Neural crest cell (in vitro differentiated cells): ENCODE measurements at places on chromosomes 6 and 20.

GRCh38 chr6:19354181-19354580 is 483.0 kb upstream of the ID4 start:
- H3K4me3 ChIP-seq, result no peak overlapping the region
- no peak overlapping the region for H3K27ac ChIP-seq
- H3K36me3 ChIP-seq, result peaks cover 3% of the 10 kb centered on the region
- H3K27me3 ChIP-seq, result no peaks in the 10 kb centered on the region

GRCh38 chr20:54654450-54654849 is 179.1 kb downstream of the DOK5 start:
- no peak overlapping the region for H3K27ac ChIP-seq
- H3K4me1 ChIP-seq, result peaks cover 31% of the 10 kb centered on the region
- no peak overlapping the region for H3K4me3 ChIP-seq
- no peaks in the 10 kb centered on the region for H3K36me3 ChIP-seq
- H3K27me3 ChIP-seq, result no peaks in the 10 kb centered on the region
- DNase-seq, result no peak

DNA sequence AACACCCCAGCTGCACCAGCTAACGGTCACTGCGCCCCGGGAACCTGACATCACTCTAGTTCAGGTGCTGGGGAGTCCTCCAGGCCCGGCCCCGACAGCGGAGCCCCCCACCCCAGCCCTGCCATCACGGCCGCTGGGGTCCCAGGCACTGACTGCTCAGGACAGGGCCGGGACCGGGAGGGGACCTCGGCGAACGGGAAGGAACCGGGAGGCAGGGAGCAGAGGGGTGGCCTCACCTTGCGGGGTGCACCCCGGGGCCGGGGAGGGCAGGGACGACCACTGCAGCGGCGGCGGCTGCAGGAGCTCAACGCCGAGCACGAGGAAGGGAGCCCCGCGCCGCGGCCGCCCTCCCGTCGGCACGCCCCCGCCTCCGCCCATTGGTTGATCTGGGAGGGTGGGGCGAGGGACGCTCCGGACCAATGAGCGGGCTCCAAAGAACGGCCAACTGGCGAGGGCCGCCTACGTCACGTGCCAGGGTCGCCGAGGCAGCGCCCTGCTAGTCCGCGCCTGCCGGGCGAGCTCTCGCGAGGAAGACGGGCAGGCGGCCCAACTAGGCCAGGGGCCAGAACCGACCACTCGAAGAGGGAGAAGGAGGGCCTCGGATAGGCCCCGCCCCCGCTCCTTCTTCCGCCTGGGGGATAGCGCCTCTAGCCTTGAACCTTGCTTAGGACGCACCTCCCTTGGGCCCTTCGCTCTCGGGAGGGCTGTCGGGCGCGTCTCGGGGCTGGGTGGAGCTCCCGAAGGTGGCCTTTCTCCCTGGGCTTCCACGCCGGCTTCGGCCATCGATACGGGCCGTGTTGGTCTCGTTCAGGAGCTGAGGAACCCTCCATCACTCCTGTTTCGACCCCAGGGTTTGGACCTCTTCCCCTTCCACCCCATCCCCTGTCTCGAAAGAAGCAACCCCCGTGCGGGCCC is at the start of gene ADISSP:
Gene ADISSP, minus strand, starts transcription at position 327 of the 915 bp plus-strand sequence. CDS start 7,653 bp downstream, outside the sequence.
- H3K36me3 ChIP-seq, result no peaks in the 10 kb centered on the region
- peaks cover 36% of the 10 kb centered on the region for H3K4me1 ChIP-seq
- DNase-seq, result peak; percentile 92
- H3K27ac ChIP-seq, result peak within 1 kb of the TSS; percentile 99
- peaks cover 5% of the 10 kb centered on the region for H3K27me3 ChIP-seq

- peak; percentile 67 for DNase-seq
- peaks cover 47% of the 10 kb centered on the region for H3K27me3 ChIP-seq
- H3K27ac ChIP-seq, result peak within 1 kb of the TSS; percentile 93
Measured at GRCh38 chr6:119078376-119079282, at the start of gene FAM184A. Gene FAM184A (minus strand): TSS chr6:119078664. CDS start chr6:119078299, 365 bp downstream.

DNA sequence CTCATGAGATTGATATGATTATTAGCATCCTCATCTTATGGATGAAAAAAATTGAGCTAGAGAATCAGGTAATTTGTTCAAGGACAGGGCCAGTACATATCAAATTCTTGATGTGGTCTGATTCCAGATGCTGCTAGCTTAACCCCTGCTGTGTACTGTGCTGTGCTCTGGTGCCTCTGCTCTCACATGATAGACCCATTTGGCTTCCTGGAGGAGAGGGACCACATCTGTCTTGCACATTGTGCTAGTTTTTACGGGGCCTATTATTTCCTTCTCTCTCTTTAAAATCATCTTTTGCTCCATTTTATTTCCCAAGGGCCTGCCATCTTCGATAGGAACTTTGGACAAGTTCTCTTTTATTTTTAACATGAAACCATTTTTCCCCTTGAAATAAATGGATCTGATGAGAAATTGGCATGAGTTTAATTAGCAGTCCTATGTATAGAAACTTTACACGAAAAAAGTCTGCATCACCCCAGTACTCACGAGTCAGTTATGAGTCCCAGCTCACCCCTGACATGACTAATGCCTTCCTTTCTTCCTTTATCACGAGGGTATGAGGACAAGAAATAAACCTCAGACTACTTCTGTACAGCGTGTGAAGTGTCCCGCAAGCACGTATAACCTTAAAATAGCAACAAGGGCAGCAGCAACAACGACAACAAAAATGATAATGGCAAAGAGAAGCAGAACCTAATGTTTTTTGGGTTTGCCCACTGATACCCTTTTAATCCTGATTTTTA is 26.5 kb downstream of the CD109 start:
- H3K36me3 ChIP-seq, result no peaks in the 10 kb centered on the region
- no peak overlapping the region for H3K4me3 ChIP-seq
- H3K27ac ChIP-seq, result no peak overlapping the region
- H3K4me1 ChIP-seq, result no peaks in the 10 kb centered on the region
- DNase-seq, result no peak

DNA sequence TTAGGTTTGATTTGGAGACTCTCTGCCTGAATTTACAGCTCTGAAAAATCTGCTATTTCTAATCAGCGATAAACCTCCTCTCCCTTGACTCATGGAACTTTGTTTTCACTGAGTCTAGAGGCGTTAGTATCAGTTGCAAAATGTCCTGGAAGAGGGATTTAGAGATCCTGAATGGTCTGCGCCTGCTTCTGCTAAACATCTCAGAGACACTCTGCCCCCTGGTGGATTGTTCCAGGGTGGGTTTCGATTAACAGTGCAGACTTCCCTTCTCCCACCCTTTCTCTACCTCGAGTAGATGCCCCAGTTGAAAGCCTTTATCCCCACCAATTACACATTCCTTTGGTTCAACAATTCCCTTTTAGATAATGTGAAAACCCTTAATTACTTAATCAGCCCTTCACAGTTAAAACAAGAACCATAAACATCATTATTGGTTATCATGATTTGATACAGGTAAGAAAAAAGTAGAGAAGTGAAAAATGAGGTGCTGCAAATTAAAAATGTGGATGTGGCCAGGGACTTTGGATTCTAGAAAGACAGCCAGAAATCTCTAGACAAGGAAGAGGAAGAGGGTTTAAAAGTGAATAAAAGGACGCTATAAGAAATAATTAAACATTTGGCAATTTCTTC is 5.5 kb downstream of the HTR1B start:
- peak; percentile 81 for DNase-seq
- peaks cover 49% of the 10 kb centered on the region for H3K27me3 ChIP-seq
- H3K4me3 ChIP-seq, result peak overlapping the region; percentile 16
- no peak overlapping the region for H3K27ac ChIP-seq

DNA sequence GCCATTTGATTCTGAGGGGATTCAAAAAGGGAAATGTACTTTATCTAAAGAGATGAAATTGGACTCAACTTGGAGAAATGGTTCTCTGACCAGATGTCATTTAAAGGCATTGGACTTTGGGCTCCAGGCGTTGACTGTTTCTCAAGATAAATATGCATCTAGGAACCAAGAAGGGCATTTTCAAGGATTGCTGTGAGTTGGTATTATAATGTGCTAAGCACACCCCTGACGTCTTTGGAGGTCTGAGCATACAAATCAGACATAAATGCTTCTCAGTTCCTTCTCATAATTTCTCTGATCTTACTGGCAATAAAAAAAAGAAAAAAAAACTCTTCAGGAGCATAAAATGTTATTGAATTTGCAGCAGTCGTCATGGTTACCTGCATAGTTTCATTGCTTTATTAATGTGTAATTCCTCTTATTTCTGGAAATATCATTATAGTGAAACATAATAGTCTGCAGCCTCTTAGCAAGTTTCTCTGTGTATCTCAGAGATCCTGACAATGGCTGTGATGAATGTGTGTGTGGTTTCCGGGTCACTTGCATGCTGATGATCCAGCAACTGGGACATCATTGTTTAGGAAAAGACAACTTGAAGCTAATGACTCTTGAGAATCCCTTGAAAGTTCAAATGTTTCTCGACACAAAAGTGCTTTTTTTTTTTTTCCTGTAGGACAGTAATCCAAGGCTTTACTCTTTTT is 136.0 kb downstream of the AIG1 start:
- peak overlapping the region; percentile 40 for H3K4me3 ChIP-seq
- H3K27me3 ChIP-seq, result no peaks in the 10 kb centered on the region
- peak overlapping the region; percentile 5 for H3K27ac ChIP-seq
- H3K4me1 ChIP-seq, result peaks cover 36% of the 10 kb centered on the region

- H3K27ac ChIP-seq, result peak overlapping the region; percentile 32
- no peaks in the 10 kb centered on the region for H3K27me3 ChIP-seq
- peaks cover 14% of the 10 kb centered on the region for H3K36me3 ChIP-seq
- H3K4me3 ChIP-seq, result no peak overlapping the region
- DNase-seq, result no peak
Measured at GRCh38 chr6:4041480-4041879, 37.5 kb downstream of the FAM217A start.

DNA sequence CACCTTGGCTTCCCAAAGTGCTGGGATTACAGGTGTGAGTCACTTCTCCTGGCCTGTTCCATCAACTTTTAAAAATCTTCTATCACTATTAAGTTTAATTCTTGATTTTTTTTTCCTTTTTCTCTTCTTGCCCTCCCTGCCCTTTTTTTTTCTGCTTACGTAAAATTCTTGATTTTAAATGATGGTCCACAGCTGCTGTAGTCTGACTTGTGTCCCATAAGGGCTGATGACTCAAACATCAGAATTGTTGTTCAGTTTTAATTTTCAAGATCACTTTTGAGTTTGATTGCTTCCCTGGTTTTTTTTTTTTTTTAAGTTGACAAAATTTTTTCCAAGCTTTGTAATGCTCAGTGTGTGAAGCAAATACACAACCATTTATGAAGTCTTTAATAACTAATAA is 61.9 kb downstream of the CBFA2T2 start:
- no peaks in the 10 kb centered on the region for H3K36me3 ChIP-seq
- no peaks in the 10 kb centered on the region for H3K4me1 ChIP-seq
- DNase-seq, result no peak
- no peaks in the 10 kb centered on the region for H3K27me3 ChIP-seq
- H3K27ac ChIP-seq, result no peak overlapping the region

DNA sequence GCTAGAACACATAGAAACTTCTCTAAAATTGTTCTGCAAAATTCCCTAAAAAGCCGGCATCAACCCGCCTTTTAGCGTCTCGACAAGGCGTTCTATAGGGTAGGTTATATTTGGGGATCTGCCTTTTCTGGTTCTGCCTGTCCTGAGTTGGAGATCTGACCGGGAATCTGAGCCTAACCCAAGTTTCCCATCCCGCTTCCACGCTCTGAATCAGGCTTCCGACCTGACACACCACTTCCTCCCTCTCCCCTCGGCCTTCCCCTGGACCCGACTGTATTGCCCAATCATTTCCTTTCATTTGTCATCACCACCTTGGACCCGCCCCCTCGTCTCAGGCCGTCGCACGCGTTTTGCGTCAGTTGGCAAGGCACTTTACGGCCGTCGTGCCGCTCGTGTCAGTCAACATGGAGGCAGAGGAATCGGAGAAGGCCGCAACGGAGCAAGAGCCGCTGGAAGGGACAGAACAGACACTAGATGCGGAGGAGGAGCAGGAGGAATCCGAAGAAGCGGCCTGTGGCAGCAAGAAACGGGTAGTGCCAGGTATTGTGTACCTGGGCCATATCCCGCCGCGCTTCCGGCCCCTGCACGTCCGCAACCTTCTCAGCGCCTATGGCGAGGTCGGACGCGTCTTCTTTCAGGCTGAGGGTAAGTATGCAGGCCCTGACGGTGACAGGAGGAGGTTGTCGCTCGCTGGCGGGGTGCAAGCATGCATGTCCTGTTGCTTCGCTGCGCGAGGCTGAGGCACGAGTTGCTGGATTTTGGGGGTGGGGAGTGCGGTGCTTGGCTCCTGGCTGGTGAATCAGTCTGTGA is at the start of gene ABT1:
Gene ABT1, plus strand, starts transcription at position 375 of the 810 bp plus-strand sequence. Its CDS starts 30 bp downstream, at position 405.
- DNase-seq, result peak; percentile 97
- H3K4me1 ChIP-seq, result peaks cover 8% of the 10 kb centered on the region
- H3K27ac ChIP-seq, result no peak within 1 kb of the TSS
- no peak within 1 kb of the TSS for H3K4me3 ChIP-seq
- peaks cover 2% of the 10 kb centered on the region for H3K36me3 ChIP-seq

DNA sequence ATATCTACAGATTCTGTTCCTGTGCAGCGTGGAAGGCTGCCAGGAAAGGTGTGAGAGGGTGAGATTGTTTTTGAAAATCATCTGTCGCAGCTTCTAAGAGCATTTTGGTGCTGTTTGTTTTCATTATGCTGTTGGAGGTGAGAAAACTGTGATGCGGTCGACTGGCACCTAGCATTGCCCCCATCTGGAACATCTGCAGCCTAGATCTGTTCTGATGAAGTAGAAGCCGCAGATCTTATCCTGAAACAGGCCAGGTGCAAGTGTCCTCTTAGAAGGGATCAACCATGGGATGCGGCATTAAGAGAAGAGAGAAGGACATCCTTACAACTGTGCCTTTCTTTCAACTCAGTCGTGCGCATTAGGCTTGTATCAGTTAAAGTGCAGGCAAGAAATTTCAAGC is 167.3 kb downstream of the CDH26 start:
- H3K4me1 ChIP-seq, result peaks cover 8% of the 10 kb centered on the region
- DNase-seq, result no peak

DNA sequence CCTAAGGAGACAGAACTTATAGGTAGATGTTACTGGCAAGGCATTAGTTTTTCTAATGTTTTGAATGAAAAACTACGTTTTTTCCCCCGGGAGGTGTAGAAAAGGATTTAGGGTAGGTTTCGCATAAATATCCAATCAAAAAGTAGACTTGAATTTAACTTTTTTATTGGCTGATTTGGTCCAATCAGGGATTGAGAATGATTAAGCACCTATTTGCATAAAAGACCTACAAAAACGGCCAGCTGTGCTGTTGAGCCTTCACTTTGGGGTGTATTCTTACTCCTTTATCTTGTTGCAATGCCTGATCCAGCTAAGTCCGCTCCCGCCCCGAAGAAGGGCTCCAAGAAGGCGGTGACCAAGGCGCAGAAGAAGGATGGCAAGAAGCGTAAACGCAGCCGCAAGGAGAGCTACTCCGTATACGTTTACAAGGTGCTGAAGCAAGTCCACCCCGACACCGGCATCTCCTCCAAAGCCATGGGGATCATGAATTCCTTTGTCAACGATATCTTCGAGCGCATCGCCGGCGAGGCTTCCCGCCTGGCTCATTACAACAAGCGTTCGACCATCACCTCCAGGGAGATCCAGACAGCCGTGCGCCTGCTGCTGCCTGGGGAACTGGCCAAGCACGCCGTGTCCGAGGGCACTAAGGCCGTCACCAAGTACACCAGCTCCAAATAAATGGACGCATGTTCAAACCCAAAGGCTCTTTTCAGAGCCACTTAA is 113.5 kb upstream of the BTN3A2 start:
- peak overlapping the region; percentile 94 for H3K4me3 ChIP-seq
- peaks cover 11% of the 10 kb centered on the region for H3K27me3 ChIP-seq
- H3K27ac ChIP-seq, result peak overlapping the region; percentile 89
- DNase-seq, result peak; percentile 51
- peaks cover 2% of the 10 kb centered on the region for H3K36me3 ChIP-seq
